ENCODE measurements at places on chromosomes 12 and 14.

- peak; percentile 49 for DNase-seq
Observed at GRCh38 chr14:95835121-95835730, 41.4 kb upstream of the TUNAR start.

- DNase-seq: no peak
Observed at GRCh38 chr14:78228702-78229327, 58.6 kb downstream of the NRXN3 start.

GRCh38 chr14:100070310-100070709 lies 5.1 kb downstream of the EVL start:
- DNase-seq: peak; percentile 65

GRCh38 chr12:70534466-70534865 lies 102.8 kb downstream of the PTPRB start:
- DNase-seq: no peak

- DNase-seq: no peak
Observed at GRCh38 chr12:6235499-6235898, 35.3 kb downstream of the CD9 start.

DNA sequence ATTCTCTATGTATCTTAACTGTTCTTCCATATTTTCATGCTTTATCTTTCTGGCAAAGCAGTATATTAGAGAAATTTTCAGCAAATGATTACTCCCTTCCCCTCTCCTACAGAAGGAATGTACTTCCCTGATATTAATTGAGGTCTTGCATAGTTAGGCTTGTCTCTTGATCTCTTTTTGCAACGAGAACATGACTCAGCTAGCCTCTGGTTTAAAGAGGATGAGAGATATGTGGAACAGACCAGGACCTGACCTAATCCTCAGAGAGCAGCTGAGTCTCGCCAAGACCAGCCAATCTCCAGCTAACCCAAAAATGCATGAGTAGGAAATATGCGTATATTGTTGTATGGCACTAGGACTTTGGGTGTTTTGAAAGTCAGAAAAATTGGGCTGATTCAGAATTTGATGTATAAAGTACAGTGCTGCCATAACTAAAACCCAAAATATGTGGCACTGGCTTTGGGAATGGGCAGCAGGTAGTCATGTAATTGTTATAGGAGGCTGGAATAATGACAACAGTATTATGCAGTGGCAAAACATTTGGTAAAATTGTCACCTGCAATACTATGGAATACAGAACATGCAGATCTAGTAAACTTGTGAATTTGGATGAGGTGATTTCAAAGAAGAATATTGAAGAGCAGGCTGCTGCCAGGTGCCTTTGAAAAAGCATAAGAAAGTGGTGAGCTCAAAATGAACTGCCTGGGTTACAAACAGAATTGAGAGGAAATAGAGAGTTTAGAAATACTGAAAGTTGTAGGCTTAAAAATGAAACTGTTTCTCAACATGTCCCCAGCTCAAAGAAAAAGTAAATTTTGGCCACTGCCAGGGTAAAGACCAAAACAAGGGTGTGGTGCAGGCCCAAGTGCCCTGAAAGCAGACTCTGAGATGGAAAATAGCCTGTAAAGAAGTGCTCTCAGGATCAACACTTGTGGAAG lies 9.3 kb upstream of the USP15 start:
- peak; percentile 16 for DNase-seq

DNA sequence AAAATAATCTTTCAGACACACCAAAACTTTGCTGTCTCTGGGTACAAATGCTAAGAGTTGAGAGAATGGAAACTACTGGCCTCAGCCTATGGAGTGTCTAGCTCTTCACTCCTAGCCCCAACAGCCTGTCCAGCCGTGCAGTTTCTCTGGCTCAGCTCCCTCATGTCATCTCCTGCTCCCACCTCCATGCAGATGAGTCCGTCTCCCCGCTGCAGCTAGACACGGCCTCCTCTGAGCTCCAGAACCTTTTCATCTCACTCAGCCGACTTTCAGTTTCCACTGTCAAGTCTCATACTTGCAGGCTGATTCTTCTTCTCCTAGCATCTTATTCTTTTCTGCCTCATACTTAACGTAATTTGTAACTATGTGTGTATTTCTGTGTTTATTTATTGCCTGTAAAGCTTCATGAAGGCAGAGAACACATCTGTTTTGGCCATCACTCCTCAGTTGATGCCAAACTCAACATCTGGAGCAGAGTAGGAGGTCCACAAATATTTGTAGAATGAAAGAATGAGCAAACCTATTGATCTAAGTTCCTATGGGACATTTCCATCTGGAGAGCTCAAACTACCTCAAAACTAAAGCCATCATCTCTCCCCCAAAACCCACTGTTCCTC lies 139.8 kb upstream of the PWP1 start:
- no peak for DNase-seq

- DNase-seq: peak; percentile 7
Observed at GRCh38 chr12:39103552-39104165, 198.3 kb upstream of the CPNE8 start.

DNA sequence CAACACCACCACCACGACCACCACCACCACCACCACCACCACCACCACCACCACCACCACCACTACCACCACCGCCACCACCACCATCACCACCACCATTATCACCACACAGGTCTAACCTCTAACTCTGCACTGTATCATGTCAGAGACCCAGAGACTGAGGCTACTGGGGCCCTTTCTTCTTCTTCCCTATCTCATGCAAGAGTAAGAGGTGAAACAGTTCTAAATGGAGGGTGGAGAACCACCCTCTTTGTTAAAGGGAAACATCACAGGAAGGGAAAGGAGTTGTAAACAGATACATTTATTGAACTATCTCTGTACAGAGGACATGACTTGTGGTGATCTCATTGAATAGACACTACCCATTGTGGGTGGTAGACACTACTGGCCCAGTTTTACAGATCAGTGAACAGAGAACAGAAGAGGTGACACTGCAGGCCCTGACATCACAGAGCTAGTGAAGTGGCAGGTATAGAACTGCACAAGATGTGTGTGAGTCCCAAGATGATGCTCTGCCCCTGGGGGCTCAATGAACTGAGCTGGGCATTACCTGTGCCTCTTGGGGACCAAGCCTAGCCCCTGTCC lies 91.6 kb downstream of the FOXN3 start:
- DNase-seq: no peak

DNA sequence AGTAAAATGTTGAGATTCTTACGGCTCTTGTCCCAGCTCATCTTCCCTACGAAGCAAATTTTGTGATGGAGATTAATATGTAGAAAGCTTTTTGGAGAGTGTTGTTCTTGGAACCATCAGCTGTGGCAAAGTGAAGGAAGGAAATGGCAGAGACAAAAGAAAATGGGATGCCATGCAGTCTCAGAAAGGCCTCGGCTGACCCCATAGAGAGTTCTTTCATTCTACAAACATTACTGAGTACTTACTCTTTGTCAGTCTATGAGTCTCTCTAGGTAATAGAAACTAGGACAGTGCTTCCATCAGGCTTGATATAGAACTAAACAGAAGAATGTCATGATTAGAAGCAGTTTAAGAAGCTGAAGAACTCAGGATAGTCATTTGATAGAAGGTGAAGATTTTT lies 134.1 kb downstream of the PLEKHA5 start:
- no peak for DNase-seq

DNA sequence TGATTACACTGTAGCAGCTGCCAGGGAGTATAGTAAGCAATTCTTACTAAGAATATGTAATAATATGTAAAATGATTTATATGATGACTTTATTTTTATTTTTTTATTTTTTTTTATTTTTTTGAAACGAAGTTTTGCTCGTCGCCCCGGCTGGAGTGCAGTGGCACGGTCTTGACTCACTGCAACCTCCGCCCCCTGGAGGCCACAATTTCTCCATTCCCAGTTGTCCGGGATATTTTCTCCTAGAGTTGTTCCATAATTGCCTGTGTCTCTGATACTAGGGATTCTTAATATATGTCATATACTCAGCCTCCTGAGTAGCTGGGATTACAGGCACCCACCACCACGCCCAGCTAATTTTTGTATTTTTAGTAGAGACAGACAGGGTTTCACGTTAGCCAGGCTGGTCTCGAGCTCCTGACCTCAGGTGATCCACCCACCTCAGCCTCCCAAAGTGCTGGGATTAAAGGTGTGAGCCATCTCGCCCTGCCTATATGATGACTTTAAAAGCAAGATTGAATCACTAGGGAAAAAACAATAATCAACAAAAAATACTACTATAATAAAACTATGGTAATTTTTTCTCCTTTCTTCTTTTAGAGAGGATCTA lies 12.2 kb upstream of the ITPR2 start:
- DNase-seq: peak; percentile 24

DNA sequence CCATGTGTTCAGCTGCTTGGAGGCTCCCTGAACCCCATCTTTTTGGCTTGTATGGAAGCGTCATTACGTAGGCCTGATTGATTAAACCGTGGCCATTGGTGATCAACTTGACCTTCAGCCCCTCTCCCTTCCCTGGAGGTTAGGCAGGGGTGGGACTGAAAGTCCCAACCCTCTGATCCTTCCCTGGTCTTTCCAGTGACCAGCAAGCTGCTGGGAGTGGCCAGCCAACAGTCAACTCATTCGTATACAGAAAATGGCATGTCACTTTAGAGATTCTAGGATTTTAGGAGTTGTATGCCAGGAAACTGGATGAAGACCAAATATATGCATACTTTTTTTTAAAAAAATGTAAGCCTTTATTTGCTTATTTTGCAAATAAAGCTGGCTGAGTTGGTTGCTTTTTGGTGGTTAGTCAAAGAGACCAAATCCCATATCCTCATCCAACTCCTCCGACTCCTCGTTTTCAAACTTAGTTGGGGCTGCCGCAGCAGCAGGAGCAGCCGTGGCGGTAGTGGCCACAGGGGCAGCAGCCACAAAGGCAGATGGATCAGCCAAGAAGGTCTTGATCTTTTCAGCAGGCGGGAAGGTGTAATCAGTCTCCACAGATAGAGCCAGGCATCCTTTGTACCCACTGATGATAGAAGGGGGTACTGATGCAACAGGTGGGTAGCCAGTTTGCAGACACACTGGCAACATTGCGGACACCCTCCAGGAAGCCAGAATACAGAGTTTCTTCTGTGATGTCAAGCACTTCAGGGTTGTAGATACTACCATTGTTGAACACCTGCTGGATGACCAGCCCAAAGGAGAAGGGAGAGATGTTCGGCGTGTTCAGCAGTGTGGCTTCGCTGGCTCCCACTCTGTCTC lies 16.6 kb downstream of the NFKBIA start:
- DNase-seq: no peak

DNA sequence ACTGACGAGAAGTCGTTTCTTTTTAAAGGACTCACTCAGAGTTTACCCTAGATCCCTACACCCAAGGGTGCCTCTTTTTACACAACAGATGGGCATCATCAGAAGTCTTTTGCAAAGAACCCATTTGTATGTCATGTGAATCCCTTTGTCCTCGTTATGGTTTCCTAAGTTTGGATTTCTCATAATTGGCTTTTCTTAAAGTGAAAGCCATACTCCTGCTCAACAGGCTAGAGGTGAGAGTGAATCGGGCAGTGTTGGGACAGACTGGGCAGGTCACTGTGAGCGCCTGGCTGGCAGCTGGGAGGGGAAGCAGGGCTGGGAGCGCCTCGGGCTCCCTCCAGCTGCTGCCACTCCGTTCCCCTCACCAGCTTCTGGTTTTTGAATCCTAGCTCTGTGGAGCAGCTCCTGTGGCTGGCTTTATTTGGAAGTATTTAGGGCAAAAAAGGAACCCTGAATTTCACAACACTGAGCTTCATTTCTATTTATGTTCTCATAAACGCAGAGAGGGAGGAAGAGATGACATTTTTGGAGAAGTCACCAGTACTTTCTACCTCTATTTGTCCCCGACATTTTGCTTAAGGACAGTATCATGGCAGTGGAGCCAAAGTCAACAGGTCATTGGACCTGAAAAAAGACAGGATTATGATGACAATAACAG lies 63.8 kb upstream of the ACTN1 start:
- no peak for DNase-seq

DNA sequence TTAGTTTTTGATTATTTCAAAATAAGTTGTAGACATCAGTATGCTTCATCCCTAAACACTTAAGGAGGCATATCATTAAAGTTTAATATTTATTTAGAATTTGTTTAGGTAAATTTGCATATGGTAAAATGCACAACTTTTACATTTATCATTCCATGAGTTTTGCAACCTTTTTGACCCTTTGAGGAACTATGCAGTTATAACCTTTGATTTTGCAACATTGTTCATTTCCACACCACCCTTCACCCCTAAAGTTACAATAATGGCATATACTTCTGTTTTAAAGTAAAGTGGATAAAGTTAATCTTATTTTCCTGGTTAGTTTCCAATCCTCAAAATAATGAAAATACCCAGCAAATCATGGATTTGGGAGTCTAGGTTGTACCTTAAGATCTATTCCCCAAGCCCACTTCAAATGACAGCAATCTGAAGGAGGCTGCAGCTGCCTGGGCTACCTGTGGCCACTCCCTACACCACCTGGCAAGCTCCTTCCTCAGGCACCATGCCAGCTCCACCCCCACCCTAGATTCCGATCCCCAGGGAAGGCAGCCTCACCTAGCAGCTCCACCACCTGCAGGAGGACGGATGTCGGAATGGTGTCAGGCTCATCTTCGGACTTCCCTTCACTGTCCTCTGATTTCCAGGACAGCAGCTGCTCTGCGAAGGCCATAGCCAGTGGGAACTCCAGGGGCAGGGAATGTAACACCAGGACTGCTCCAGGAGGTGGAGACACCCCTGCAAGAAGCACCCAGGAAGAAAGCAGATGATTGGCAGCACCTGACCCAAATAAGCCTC lies 65.1 kb downstream of the TRAFD1 start:
- no peak for DNase-seq

DNA sequence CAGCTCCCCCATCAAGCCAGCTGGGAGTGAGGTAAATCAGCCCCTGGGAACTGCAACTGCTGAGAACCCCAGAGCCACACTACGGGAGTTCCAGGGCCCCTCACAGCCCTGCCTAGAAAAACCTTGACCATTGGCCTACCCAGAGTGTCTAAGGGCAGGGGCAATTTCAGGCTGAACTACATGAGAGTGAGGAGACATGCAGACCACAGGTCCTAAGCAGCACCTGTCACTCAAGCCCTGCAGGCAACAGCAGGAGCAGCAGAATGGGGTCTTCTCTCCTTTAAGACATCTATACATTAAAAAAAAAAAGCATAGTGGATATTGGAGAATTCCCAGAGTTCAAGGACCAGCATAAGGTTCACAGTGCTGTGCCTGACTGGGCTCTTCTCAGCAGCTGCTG lies 4.9 kb downstream of the NCKAP5L start:
- DNase-seq: no peak

- no peak for DNase-seq
Observed at GRCh38 chr14:56794088-56794556, 16.2 kb downstream of the OTX2 start.

DNA sequence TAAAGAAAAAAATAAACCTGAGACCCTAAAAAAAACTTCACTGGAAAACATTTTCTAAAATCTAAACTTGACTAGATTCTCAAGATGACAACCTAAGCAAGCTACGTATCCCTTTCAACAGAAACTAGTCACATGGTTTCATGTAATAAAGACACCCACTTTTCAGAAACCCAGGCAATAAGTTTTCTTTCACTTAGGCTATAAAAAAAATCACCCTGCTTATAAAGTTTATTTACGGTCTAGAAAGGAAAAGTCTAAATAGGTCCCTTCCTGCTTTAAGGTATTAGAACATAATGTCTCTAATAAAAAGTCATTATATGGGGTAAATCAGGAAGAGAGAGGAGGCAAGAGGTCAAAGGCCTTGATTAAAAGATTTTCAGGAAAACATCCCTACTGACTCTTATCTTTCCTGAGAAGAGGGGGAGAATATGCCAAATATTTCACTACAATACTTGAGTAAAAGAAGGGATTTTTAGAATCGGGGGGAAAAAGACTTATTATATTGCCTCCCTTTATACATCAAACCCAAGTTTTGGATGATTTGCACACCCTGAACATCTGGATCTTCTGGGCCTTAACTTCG lies 9.5 kb downstream of the CLIP1 start:
- DNase-seq: no peak

Measured in activated naive CD4-positive, alpha-beta T cell treated with anti-CD3 and anti-CD28 coated beads for 36 hours (primary cell).